Ammon's horn (tissue), 1 donor: ENCODE measurements at places on chromosomes 11 and 22.

GRCh38 chr11:125938418-125938817 lies 7.4 kb upstream of the VSIG10L2 start:
- DNase-seq: no peak

DNA sequence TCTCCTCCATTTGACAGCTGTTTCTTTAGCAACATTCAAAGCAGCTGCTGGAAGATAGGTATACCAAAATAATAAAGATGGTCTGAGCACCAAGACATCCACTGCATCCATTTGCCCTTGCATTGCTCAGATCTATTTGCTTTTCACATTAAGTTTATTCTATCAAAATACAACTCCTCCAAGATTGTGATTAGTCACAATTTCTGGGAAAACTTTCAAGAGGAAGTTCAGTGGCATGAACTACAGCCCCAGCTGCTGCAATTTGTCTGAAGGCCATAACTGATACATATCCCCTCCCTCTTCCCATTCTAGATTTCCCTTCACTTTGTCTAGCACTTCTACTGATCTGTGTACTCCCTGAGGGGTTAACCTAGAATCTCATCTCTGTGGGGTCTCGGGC lies 117.5 kb upstream of the CEP126 start:
- no peak for DNase-seq

DNA sequence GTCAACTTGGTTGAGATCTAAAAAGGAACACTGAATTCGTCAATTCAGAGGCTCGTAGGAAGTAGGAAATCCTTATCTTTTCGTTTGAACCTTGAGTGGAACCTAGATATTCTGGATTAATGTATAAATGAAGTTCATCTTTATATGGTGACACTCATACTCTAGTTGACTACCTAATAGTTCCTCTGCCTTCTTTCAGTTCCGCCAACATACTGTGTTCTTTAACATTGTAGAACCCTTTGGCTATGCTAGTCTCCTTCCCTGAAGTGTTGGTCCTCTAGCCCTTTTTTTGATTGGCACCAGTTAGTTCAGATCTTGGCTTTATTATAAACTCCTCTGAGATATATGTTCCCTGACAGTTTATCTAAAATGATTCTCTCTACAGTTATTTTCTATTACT lies 1.5 kb downstream of the ATM start:
- DNase-seq: peak; percentile 20

- no peak for DNase-seq
Observed at GRCh38 chr11:79931692-79932091, 490.9 kb upstream of the TENM4 start.

GRCh38 chr11:64358907-64359711 lies at the start of gene RPS6KA4:
Gene RPS6KA4 (plus strand): TSS chr11:64359162. CDS start chr11:64359236, 74 bp downstream.
- peak; percentile 62 for DNase-seq
